ENCODE measurements at places on chromosomes 1 and 21.

GRCh38 chr1:188871164-188871563 lies 1606.5 kb downstream of the BRINP3 start:
- DNase-seq = no peak

- peak; percentile 16 for DNase-seq
These were observed at the start of gene SLC45A3 for GRCh38 chr1:205680073-205680851. Gene SLC45A3, minus strand, starts transcription at chr1:205680509. Its CDS starts 15,853 bp downstream, at chr1:205664656.

DNA sequence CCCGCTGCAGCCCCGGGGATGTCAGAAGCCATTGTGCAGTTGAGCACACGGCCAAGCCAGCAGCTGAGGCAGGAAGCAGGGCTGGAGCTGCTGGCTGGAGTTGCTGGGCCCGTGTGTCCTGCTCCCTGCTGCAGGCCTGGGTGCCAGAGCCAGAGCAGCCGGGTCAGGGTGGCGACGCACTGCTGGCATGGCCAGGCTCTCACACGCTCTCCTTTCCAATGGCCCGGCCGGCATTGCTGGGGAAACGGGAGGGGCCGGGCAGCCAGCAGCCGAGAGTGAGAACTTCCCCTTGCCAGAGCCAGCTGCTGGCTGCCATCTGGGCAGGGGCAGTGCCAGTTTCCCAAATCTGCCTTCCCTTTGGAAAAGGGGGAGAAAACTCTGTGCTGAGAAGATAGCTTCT lies 82.4 kb upstream of the PROX1 start:
- DNase-seq = no peak

GRCh38 chr1:165793951-165794350 lies 25.3 kb upstream of the TMCO1 start:
- DNase-seq = no peak

DNA sequence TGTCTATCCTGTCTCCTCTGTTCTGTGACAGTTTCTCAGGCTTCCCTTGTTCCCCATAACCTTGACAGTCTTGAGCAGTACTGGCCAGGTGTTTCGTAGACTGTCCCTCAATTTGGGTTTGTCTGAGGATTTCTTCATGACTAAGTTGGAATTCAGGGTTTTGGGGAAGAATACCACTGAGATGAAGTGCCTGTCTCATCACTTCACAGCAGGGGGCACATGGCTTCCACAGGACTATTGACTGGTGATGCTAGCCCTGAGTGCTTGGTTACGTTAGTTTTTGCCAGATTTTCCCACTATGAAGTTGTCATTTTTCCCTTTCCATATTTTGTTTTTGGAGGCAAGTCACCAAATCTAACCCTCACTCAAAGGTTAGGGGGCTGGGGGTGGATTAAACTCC lies 45.7 kb downstream of the CDCP2 start:
- DNase-seq = no peak

DNA sequence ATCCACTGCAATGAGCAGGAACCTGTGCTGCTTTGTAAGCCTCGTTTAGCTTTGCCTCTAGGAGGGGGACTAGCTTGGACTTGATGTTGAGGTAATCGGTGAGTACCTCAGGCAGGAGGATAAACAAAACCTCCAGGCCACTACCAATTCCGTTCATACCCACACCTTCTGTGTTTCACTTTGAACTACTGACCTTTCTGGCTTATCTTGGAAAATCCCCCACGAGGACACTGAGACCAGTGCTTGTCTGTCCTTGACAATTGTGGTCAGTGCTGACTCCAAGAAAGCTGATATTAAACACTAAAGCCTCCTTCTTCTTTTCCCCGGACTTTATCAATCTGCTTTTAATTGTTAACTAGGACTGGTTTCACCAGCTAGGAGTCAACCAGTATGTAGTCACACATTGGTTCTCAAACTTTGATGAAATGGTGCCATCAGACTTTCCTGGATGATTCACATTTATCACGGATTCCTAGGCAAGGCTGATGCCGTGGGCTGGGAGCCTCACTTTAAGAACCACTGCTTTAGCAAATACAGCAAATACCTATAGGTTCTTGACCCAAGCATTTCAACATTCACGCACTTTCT lies 52.7 kb downstream of the TGFB2 start:
- DNase-seq = no peak

Measured in stimulated activated CD8-positive, alpha-beta memory T cell treated with anti-CD3 and anti-CD28 coated beads, Interleukin-2, amount 100 ng/mL, for 1 hour (primary cell).